HepG2 (cell line): ENCODE measurements at places on chromosomes 5 and 9. TPM values are rescaled to one million over a fixed set of nuclear protein-coding genes. Genes with fewer than 3 reads are reported as not detected.
A peak's percentile ranks its signal among the peaks of the same experiment; 100 is the strongest.

- DNase-seq: no peak
Observed at GRCh38 chr5:159241946-159242552, 21.0 kb upstream of the UBLCP1 start.

DNA sequence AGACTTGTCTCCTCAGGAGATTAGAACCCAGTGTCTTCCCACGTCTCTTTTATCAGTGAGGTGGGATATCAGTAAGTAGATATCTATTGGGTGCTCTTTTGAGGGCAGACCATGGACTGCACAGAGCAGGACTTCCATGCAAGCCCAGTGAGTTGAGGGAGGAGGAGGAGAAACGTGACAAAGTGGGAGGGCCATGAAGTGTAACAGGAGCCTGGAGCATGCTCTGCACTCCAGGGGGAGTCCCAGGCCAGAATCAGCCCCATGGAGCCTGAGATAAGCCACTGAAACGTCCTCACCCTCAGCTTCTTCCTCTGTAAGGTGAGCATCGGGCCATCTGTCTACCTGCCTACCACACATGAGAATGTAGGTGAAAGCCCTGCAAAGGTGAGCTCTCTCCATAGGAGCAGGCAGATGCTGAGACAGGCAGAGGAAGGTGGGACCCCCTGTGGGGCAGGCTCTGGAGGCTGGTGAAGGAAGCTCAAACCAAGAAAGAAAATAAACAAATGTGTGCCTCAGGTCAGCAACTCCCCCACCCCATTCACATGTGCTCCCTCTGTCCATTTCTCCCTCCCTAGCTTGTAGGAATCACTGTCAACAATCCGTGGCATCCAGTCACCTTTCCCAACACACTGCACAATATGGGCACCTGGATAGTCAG, 87.4 kb downstream of the NRG2 start:
- no peak for DNase-seq

- DNase-seq: no peak
Observed at GRCh38 chr5:179852993-179853547, 5.5 kb downstream of the MRNIP start.

DNA sequence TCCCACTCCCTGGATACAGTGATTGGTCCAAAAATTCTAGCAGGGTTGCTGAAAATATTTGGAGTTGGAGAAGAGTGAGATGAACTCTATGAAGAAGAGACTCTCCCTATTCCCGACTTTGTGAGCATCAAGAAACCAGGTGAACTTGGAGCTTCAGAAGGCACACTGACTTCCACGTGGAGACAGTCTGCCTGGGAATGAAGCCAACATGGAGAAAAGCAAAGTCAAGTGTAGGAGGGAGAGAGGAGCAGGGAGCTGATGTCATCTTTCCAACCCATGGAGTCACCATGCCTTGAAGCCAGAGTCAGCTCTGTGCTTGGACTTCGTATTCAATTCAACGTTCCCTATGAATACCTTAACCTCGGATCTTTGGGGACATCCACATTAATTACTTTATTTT, 125.1 kb downstream of the NPR3 start:
- DNase-seq: no peak

- DNase-seq: no peak
Observed at GRCh38 chr5:52661903-52662595, 125.7 kb upstream of the ITGA1 start.

TMEM171 gene
- total RNA-seq: not detected in 2 replicates

GRCh38 chr5:73376618-73377170, 71.9 kb downstream of the FOXD1 start:
- DNase-seq: no peak

GCNT4 gene
- 0.22 and 0.27 TPM in 2 replicates for total RNA-seq

C5orf46 gene
- not detected in 2 replicates for total RNA-seq

DNA sequence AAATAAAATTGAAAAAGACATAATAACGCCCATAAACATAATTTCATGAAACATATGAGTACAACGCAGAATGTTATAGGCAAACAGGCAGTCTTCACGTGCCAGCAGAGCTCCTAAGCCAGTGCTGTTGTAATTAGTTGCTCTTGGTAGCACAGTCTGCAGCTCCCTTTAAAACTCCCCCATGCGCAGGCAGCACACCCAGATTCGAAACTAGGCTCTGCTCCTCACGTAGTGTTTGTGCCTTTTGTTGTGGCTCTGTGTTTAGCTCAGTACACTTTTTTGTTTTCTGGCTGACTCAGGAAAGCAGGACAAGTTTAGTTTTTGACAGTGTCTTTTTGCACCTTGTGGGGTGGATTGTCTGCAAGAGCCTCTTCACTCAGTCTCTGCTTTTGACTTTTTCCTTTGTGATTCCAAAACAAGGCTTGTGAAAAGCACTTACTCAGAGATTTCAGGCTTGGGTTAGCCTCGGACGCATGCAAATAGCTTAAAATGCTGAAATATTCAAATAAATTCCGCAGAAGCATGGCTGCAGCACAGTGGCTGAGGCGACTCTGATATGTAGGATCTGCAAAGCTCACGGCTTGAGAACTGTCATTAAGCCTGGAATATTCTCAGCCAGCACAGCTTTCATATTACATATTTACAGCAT, 113.6 kb downstream of the IRX1 start:
- no peak for DNase-seq

PCDHA8 gene
- 0.07 and 0.11 TPM in 2 replicates for total RNA-seq

- DNase-seq: peak; percentile 3
Observed at GRCh38 chr9:90964101-90965020, 162.7 kb downstream of the SYK start.

GRCh38 chr5:143707806-143708205, 104.2 kb upstream of the HMHB1 start:
- no peak for DNase-seq

GRCh38 chr5:583645-584044, 28.5 kb upstream of the CEP72 start:
- no peak for DNase-seq

- DNase-seq: peak; percentile 34
Observed at GRCh38 chr9:124480621-124480981, 26.6 kb downstream of the NR5A1 start.

GRCh38 chr5:151413800-151414199, 33.6 kb upstream of the SLC36A1 start:
- no peak for DNase-seq

DNA sequence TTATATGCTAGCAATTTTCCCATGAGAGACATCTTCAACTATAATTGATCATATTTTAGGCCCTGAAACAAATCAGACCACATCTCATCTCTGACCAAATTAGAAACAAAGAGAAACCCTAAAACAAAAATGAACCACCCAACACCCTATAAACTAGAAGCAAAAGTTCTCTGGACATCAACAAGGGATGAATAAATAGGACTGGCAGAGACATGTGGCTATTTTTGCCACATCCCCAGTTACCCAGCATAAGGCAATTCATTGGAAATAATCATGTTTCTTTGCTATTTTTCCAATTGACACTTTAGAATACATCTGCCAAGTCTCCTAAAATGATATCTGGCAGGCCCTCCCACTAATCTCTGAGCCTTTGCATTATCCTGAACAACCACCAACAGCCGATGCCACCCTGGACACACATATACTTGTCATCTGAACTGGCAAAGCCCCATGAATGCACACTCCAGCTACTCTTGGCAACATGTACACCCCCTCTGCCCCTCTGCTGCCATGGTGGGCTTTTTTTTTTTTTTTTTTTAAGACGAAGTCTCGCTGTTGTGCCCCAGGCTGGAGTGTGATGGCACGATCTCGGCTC, 53.5 kb upstream of the EQTN start:
- no peak for DNase-seq

DNA sequence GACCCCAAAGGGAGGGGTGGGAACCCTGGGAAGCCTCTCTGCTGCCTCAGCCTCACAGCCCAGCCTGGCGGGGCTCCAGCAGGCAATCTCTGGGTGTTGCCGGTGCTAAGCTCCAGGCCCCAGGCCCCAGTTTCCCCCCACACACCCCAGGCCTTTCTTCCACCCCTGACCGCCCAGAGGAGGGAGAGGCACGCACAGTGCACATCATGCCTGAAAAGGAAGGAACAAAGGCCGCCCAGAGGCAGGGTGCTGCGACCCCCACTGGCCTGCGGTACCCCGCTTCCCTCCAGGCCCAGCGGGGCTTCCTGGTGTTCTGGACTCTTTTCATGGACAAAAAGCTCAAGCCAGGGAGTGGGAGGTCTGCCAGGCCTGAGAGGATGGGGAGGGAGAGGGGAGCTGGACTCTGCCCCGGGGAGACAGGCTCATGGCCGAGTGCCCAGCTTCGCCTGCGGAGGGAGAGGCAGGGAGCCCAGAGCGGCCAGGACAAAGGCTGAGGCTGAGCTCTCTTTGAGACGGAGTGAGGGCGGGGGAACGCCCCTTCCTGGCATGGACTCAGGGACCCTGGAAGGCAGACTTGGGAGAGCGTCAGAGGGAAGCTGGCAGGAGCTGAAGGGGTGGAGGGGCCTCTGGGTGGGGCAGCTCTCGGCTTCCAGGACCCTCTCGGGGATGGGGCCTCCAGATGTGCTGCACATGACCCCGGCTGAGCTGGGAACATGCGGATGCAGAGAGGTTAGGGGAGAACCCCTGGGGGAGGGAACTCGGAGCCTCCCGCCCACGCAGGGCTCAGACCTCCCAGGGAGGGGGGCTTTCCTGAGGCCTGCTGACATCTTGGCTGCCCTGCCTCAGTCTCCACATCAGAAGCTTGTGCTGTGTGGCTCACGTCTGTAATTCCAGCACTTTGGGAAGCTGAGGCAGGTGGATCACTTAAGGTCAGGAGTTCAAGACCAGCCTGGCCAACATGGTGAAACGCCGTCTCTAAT, 1.8 kb upstream of the ENTPD2 start:
- peak; percentile 86 for DNase-seq

DNA sequence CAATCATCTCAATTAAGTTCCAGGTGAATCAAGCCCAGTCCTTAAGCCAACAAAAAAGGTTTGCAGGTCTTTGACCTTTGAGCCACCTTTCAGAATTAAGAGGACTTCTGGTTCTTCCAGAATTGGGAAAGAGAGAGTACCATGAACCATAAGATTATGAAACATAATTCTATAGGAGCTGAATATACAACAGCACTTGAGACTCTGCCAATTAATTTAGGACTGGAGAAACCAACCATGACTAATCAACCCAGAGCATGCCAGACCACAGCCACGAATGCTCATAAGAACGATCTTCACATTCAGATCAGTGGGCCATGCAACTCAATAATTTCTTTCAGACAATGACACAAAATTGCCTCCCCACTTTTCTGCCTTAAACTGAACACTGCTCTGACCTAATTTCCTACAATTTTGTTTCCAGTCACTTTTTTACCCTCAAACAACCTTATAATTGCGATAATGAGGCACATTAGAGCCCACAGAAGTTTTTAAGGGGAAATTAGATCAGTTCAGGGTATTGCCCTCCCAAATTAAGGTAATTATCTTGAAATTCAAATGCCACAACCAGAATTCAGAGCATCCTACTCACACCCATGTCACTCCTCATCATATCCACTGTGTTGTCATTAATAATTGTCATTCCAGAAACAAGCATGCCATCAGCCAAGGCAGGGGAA, 213.4 kb downstream of the ATPSCKMT start:
- DNase-seq: no peak

GRCh38 chr9:118238139-118238538, 533.9 kb downstream of the TLR4 start:
- DNase-seq: no peak

- DNase-seq: no peak
Observed at GRCh38 chr9:34654323-34655051, 2.5 kb downstream of the IL11RA start.

DNA sequence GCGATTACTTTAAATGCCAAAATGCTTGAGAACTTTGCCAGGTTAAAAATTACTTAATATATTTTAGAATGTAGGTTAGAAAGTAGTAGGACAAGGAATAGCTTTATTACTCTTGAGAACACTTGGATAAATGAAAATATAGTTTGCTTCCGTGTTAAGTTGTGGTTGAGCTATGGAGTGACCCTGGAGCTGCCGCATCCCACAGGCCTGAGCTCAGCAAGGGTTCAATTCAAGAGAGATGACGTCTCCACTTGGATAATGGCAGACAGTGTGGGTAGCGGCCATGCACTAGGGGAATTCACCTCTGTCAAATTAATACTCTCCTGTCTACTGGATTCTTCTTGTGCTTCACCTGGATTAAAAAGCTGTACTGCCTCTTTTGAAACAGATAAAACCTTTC, 105.0 kb downstream of the GAPVD1 start:
- DNase-seq: no peak

GRCh38 chr5:134073404-134073803, 41.1 kb upstream of the TCF7 start:
- DNase-seq: no peak

- no peak for DNase-seq
Observed at GRCh38 chr5:179619776-179620175, 3.7 kb downstream of the HNRNPH1 start.

PCDHA7 gene
- total RNA-seq: 0.28 and 0.53 TPM in 2 replicates

EGR1 gene
- 4.5 and 5.6 TPM in 2 replicates for total RNA-seq

JMY gene
- 4.0 and 7.4 TPM in 2 replicates for total RNA-seq

RIC1 gene
- total RNA-seq: 19.0 and 21.2 TPM in 2 replicates

WHRN gene
- 1.8 and 2.3 TPM in 2 replicates for total RNA-seq
